ENCODE measurements at places on chromosomes 3 and 15. TPM values are rescaled to one million over a fixed set of nuclear protein-coding genes. Genes with fewer than 3 reads are reported as not detected.

- H3K4me3 ChIP-seq = no peak overlapping the region
- no peak for DNase-seq
- H3K36me3 ChIP-seq = no peaks in the 10 kb centered on the region
- no peak overlapping the region for H3K27ac ChIP-seq
- no peaks in the 10 kb centered on the region for H3K27me3 ChIP-seq
- H3K4me1 ChIP-seq = no peaks in the 10 kb centered on the region
Observed at GRCh38 chr3:184551614-184552256, 9.8 kb upstream of the EPHB3 start.

DNA sequence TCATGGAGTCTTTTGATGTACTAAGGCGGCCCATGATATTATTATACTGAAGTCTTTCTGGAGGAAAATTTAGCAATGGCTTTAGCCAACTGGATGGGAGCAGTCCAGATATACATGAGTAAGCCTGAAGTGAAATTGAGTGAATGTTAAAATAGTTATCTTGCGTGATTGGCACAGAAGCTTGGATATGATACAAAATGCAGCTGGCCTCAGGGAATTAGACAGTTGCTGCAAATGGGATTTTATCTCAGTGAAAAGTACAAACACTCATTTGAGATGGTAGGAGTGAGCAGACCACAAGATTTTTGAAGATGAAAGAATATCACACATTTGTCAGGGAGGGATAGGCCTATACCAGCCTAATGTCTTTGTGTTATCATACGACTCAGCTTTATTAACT, 8.9 kb downstream of the LMOD3 start:
- no peak for DNase-seq
- no peak overlapping the region for H3K4me3 ChIP-seq
- H3K27ac ChIP-seq = no peak overlapping the region
- no peaks in the 10 kb centered on the region for H3K27me3 ChIP-seq
- H3K4me1 ChIP-seq = no peaks in the 10 kb centered on the region

- H3K27me3 ChIP-seq = no peaks in the 10 kb centered on the region
- H3K36me3 ChIP-seq = no peaks in the 10 kb centered on the region
- peaks cover 3% of the 10 kb centered on the region for H3K4me1 ChIP-seq
- DNase-seq = no peak
- H3K4me3 ChIP-seq = no peak overlapping the region
Observed at GRCh38 chr3:153137626-153138025, 24.4 kb upstream of the RAP2B start.

DNA sequence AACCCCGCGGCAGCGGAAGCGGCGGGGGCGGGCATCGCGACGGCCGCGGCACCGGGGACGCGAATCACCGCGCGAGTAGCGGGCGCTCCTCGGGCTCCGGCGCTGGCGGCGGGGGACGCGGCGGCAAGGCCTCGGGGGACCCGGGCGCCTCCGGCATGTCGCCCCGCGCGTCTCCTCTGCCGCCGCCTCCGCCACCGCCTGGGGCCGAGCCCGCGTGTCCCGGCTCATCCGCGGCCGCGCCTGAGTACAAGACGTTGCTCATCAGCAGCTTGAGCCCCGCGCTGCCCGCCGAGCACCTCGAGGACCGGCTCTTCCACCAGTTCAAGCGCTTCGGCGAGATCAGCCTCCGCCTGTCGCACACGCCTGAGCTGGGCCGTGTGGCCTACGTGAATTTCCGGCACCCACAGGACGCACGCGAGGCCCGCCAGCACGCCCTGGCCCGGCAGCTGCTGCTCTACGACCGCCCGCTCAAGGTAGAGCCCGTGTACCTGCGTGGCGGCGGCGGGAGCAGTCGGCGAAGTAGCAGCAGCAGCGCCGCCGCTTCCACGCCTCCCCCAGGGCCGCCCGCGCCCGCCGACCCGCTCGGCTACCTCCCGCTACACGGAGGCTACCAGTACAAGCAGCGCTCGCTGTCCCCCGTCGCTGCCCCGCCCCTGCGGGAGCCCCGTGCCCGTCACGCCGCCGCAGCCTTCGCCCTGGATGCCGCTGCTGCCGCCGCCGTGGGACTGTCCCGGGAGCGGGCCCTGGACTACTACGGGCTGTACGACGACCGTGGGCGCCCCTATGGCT, 675 bp downstream of the RBM15B start:
- peaks cover 7% of the 10 kb centered on the region for H3K36me3 ChIP-seq
- peaks cover 48% of the 10 kb centered on the region for H3K4me1 ChIP-seq
- peak overlapping the region; percentile 38 for H3K4me3 ChIP-seq
- peak; percentile 64 for DNase-seq

DNA sequence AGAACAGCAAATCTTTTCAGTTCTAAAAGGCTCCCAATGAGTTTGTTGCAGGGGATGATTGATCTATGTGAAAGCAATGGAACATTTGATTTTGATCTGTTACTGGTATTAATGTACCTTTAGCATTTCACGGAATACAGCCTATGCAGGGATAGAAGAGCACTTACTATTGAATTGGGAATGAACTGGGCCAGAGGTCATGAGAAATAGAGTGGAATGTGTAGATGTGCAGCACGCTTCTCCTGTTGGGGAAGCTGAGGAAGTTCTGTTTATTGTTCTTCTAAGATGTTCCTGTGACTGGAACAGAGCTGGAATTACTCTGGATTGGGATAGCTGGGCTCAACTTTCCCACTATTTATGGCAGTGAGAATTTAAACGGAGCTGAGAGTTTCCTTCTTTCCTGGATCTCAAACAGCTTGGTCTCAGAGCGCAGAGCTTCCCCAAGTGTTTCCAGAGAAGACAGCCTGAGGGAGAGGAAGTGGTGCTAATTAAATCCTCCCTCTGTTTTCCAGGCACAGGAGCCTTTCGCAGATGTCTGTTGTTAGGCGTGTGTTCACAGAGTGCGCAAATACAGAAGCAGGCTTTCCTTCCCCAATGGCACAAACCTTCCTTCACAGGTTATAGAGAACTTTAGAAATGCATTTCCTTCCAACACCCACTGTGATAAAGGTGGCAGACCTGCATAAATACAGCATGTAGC, 32.5 kb downstream of the TPRG1 start:
- no peak overlapping the region for H3K27ac ChIP-seq
- no peaks in the 10 kb centered on the region for H3K4me1 ChIP-seq
- H3K36me3 ChIP-seq = no peaks in the 10 kb centered on the region
- no peak for DNase-seq

- no peak overlapping the region for H3K4me3 ChIP-seq
- H3K4me1 ChIP-seq = no peaks in the 10 kb centered on the region
- no peak overlapping the region for H3K27ac ChIP-seq
- no peaks in the 10 kb centered on the region for H3K27me3 ChIP-seq
- no peak for DNase-seq
Observed at GRCh38 chr3:33926998-33927605, 128.7 kb downstream of the PDCD6IP start.

- H3K4me3 ChIP-seq = no peak overlapping the region
- no peaks in the 10 kb centered on the region for H3K27me3 ChIP-seq
- no peak for DNase-seq
- H3K36me3 ChIP-seq = no peaks in the 10 kb centered on the region
Observed at GRCh38 chr15:52224211-52224610, 33.0 kb upstream of the GNB5 start.

DNA sequence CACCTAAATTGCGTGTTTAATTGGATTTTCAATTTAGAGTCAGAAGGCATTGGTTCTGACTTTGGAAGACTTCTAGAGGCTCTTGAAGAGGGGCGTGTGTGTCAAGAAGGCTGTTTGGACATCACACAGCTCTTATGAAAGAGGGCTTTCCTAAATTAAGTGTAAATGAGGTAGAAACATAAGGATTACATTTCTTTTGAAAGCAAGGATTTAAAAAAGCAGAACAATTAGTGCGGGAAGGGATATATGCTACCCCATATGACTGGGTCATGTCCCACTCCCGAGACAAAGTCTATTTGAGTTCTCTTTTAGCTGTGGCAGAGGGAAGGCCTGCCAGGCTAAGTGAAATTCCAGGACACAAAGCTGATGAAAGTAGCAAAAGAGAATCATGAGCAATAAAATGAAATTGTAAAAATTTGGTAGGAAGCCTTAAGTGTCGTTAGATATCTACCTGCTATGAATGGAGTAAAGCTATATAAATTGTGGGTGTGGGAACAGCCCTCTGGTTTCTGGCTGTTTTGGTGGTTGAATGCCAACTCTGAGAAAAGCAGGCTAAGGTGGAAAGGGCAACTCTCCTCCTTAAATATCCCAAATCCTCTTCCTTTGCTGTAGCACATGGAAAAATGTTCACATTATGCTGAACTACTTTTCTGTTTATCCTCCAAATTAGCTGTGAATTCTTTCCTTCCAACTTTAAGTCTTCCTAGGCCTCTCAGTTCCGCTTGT, 100.6 kb upstream of the TSC22D2 start:
- H3K27ac ChIP-seq = no peak overlapping the region
- H3K4me3 ChIP-seq = no peak overlapping the region
- no peaks in the 10 kb centered on the region for H3K4me1 ChIP-seq
- H3K27me3 ChIP-seq = no peaks in the 10 kb centered on the region
- DNase-seq = no peak
- H3K36me3 ChIP-seq = no peaks in the 10 kb centered on the region

GRCh38 chr3:106144030-106144429, 275.2 kb upstream of the CBLB start:
- no peak overlapping the region for H3K27ac ChIP-seq
- no peaks in the 10 kb centered on the region for H3K36me3 ChIP-seq
- H3K4me3 ChIP-seq = no peak overlapping the region
- DNase-seq = no peak
- H3K27me3 ChIP-seq = no peaks in the 10 kb centered on the region

DNA sequence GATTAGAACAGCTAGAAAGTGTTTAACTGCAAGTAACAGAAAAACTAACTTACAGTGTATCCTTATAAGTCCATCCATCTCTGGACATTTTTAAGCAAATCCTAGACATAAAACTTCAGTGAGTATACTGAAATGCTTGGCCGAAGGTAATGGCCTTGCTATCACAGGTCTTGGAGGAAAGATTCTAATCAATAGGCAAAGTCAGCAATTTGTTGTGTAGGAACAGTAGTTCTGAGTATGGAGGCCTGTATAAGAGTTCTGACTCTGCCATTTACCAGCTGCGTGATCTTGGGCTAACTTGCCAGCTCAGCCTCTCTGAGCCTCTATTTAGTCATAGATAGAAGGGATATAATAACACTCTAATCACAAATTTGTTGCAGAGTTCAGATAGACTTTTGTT, 328.1 kb downstream of the IL20RB start:
- H3K36me3 ChIP-seq = no peaks in the 10 kb centered on the region
- no peak for DNase-seq
- no peak overlapping the region for H3K27ac ChIP-seq
- no peaks in the 10 kb centered on the region for H3K27me3 ChIP-seq
- no peak overlapping the region for H3K4me3 ChIP-seq

GRCh38 chr3:124345845-124346244, 353.9 kb upstream of the ROPN1 start:
- no peak for DNase-seq
- H3K27ac ChIP-seq = no peak overlapping the region
- H3K36me3 ChIP-seq = no peaks in the 10 kb centered on the region
- H3K27me3 ChIP-seq = no peaks in the 10 kb centered on the region
- no peak overlapping the region for H3K4me3 ChIP-seq

DNA sequence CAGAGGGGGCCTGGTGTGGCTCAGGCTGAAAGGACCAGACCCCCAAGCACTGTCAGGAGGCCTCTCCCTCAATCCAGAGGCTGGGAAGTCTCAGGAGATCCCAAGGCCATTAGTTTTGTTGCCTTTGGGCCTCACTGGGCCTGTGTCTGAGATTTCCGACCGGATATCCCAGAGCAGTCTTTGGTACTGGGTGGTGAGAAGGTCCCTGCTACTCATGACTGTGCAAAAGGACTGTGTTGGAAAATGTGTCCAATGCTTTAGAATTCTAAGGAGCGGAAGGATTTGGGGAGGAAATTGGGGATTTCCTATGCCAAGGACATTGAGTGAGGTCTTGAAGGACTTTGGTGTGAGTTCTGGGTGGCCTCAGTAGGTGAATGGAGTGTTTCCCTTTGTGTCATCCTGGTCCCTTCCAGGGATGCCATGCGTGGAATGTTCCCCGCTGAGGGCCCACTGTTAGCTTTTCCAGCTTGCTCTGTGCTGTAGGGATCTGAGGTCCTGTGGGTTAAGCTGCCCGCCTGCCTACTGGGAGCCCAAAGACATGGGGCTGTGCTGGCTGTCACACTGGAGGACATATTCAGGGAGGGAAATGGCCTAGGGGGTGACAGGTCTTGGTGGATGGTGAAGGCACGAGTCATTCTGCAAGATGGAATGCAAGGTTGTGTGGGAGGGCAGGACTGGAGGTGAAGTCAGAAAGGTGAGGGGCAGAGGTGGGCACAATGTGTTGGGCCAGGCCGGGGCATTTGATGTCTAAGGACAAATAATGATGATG, 16.4 kb downstream of the SMAD6 start:
- H3K27me3 ChIP-seq = no peaks in the 10 kb centered on the region
- no peak overlapping the region for H3K27ac ChIP-seq
- DNase-seq = no peak

DNA sequence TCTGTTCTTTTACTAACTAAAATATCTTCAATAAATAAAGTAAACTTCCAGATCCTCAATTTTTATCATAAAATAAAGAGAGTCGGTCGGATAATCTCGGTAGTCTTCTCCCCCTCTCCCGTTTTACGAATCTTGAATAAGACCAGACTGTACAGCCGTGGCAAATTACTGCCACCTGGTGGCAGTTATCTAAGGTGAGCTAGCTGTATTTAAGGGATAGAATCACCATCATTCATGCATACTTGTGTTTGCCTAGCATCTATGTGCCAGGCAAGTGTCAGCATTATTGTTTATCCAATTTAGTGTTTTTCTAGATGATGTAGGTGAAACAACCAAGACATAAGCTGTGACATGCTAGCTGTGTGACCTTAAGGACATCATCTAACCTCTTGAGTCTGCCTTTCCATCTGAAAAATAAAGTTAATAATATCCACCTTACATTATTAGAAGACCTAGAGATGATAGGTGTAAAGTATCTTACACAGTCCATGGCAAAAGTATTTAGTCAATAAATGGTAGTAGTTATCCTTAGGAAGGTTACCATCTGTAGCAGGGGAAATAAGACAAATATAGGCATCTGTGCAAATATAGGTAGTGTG, 21.3 kb downstream of the DUT start:
- H3K36me3 ChIP-seq = no peaks in the 10 kb centered on the region
- no peak overlapping the region for H3K4me3 ChIP-seq
- no peaks in the 10 kb centered on the region for H3K27me3 ChIP-seq
- peak; percentile 57 for DNase-seq

GRCh38 chr15:71302861-71303410, 187.7 kb downstream of the THSD4 start:
- no peak overlapping the region for H3K4me3 ChIP-seq
- no peaks in the 10 kb centered on the region for H3K4me1 ChIP-seq
- peaks cover 4% of the 10 kb centered on the region for H3K27me3 ChIP-seq
- no peak overlapping the region for H3K27ac ChIP-seq
- H3K36me3 ChIP-seq = no peaks in the 10 kb centered on the region

Gene ACAN
- total RNA-seq = not detected

Gene COMMD2
- 29.9 TPM for total RNA-seq

Gene CRABP1
- total RNA-seq = not detected

Gene IGDCC3
- total RNA-seq = not detected

Gene C2CD4A
- not detected for total RNA-seq

Gene LNP1
- 2.4 TPM for total RNA-seq

Measured in naive thymus-derived CD4-positive, alpha-beta T cell (primary cell).